ENCODE measurements at places on chromosomes 7 and 10.

DNA sequence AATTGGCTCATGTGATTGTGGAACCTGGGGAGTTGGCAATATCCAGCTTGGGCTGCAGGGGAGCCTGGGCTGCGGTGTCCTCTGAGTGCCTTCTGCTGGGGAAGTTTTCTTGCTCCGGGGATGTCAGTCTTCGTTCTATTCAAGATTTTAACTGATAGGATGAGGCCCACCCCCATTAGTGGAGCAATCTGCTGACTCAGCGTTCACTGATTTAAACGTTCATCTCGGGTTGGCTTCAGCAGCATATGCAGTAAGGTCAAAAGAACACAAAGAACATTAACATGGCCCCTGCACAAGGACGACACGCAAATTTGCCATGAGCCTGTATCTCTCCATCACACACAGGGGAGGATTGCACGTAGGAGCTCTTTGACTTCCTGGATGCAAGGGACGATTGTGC is 360.6 kb upstream of the ADARB2 start:
- DNase-seq = no peak

- no peak for DNase-seq
These were observed 44.9 kb downstream of the SP8 start for GRCh38 chr7:20741801-20742200.

DNA sequence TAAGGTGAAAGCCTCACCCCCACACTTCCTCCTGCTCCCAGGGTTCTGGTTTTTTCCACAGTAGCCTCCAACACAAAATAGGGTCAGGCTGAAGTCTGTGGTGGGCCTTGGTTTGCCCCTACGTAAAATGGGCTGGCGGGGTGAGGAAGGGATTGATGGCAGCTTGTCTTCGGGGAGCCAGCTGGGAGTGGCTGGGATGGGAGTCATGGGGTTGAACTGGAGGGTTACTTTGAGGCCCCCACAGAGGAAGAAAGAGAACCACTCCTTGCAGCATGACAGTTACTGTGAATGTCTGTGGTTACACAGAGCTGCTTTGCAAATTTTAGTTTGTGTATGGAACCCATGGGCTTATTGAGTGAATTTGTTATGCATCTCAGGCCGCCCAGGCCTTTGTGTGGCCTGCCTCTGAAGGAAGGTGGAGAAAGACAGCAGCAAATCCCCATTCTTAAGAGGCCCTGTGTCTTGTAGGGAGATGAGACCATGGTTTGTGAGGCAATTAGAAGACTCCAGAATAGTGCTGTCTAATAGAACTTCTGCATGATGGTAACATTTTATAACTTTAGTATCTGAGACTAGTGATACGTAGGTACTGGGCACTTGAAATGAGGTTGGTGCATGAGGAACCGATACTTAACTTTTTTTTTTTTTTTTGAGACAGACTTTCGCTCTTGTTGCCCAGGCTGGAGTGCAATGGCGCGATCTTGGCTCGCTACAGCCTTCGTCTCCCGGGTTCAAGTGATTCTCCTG is 8.1 kb downstream of the TRIM8 start:
- DNase-seq = no peak

GRCh38 chr7:157668221-157668883 is 331.5 kb downstream of the DNAJB6 start:
- DNase-seq = no peak

DNA sequence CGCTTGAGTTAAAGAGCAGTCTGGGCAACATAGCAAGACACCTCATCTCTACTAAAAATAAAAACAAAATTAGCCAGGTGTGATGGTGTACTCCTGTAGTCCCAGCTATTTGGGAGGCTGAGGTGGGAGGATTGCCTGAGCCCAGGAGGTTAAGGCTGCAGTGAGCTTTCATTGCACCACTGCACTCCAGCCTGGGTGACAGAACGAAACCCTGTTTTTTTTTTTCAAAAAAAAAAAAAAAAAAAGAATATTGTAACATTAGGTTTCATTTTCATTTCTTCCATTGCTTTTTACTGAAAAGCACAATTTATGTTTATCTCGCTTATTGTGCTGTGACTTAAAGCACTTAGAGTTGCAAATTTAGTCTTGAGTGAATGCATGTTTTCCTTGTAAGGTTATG is 80.0 kb downstream of the MLLT10 start:
- DNase-seq = no peak

GRCh38 chr10:3077940-3078630 is 10.7 kb downstream of the PFKP start:
- DNase-seq = no peak

GRCh38 chr10:52965509-52965908 is 192.9 kb upstream of the MBL2 start:
- DNase-seq = no peak

Measured in H9 (cell line).